Neural crest cell (in vitro differentiated cells): ENCODE measurements at places on chromosomes 6 and 20. TPM values are rescaled to one million over a fixed set of nuclear protein-coding genes. Genes with fewer than 3 reads are reported as not detected.

DNA sequence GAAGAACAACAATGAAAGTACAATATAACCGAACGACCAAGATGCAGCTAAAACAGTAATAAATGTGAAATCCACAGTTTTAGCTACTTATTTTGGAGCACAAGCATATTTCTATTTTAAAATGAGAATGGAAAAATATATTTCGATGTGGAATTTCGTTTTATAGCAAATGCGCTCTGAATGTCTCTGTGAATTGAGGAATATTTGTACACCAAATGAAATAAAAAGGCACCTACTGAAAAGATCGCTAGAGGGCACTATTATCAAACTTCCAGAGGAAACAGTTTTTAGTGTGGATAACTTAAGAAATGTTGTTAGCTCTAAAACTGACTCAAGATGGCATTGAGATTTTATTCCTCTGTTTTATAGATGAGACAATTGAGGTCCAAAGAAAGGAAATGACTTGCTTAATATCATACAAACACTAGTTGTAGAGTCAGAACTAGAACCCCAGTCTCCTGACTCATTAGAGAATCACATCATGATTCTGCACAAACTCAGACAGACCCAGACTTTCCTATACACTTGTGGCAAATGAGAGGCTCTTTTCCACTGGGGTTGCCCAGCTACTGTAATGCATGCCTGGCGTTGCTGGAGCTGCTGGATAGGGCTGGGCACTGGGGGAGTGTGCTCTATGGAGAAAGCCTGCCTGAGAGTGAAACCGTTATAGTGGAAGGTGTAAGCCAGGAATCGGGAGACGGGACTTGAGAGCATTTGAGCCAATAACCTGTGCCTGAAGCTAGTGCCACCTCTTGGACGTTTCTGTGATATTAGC, 51.9 kb downstream of the GCLC start:
- H3K36me3 ChIP-seq, result peaks cover 1% of the 10 kb centered on the region
- peaks cover 3% of the 10 kb centered on the region for H3K4me1 ChIP-seq
- no peak for DNase-seq
- H3K27ac ChIP-seq, result no peak overlapping the region

DNA sequence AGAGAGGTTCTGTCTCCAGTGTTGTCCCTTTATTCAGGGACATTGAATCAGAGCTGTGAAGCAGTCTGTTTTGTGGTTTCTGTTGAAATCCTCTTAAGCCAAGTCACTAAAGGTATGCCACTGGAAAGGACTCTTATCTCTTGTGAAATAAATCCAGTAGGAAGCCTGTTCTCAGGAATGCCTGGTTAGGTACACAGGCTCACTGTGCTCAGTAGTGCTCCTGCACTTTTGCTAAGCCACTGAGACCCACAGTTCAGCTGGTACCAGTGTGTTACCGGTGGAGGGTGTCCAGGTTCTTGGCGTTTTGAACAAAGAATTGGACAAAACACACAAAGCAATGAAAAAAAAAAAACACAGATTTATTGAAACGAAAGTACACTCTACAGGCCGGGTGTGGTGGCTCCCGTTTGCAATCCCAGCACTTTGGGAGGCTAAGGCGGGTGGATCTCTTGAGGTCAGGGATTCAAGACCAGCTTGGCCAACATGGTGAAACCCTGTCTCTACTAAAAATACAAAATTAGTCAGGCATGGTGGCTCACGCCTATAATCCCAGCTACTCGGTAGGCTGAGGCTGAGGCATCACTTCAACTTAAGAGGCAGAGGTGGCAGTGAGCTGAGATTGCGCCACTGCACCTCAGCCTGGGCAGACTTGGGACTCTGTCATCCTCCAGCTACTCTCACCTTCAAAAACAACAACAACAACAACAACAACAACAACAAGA, 186.1 kb downstream of the JARID2 start:
- peaks cover 2% of the 10 kb centered on the region for H3K36me3 ChIP-seq

DNA sequence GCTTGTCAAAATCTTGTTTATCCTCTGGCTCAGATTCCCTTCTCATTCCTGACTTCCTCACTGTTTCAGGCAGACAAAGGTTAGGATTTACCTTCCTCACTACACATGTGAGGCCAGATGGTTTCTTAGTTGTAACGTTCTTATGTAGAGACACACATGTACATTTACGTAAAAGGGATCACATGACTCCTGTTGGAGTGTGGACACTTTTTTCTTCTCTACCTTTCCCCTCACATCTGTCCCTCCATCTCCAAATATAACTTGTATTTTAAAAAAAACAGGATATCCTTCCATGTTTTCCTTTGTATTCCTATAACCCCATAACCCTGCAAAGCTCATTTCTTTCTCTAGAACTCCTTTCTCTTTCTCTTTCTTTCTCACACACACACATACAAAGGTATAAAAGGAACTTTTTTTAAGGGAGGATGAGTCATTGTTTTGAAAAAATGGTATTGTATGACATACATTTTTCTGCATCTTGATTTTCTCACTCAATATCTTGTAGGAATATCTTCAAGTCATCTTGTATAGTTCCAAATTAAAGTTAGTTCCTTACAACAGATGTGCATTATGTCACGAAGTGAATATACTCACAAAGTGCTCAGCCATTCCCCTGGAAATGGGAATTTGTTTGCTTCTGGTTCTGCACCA, 78.2 kb upstream of the SULF2 start:
- H3K4me3 ChIP-seq, result no peak overlapping the region
- no peaks in the 10 kb centered on the region for H3K27me3 ChIP-seq
- no peaks in the 10 kb centered on the region for H3K4me1 ChIP-seq
- no peaks in the 10 kb centered on the region for H3K36me3 ChIP-seq

DNA sequence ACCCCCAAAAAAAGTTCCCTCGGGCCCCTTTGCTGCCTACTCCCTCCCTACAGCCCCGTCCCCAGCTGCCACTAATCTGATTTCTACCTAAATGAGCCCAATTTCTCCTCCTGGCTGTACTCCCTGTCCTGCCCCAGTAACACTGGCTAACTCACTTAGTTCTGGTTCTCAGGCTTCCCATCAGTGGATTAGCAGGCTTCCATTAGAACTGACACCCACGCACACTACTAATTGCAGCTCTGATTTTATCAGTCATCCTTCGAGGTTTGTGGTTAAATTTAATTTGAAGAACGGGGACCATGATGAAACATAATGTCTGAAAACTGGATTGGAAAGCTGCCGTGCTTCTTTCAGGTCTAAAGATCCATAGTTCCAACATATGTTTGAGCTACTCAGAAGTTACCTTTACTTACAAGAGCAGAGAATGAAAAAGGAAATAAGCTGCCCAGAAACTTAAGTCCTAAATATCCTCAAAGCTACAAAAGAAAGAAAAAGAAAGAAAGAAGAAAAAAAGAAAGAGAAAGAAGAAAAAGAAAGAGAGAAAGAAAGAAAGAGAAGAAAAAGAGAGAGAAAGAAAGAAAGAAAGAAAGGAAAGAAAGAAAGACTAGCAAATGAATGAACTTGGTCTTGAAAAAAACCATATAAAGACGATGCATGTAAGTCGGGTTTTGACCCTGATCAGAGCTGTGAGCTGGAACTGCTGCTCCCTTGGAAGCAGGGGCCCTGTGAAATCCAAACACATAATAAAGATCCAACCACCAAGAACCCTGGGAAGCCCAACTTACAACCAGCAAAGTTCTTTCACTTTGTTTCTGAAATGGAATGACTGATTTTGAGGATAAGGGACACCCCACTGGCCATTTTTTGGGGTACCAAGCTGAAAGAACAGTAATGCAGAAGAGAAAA, 51.7 kb downstream of the CNKSR3 start:
- H3K27ac ChIP-seq, result no peak overlapping the region
- no peaks in the 10 kb centered on the region for H3K27me3 ChIP-seq
- no peak for DNase-seq
- H3K4me1 ChIP-seq, result peaks cover 23% of the 10 kb centered on the region
- H3K4me3 ChIP-seq, result no peak overlapping the region

GRCh38 chr6:25279748-25280343, 672 bp downstream of the CARMIL1 start:
- H3K36me3 ChIP-seq, result no peaks in the 10 kb centered on the region
- peaks cover 5% of the 10 kb centered on the region for H3K27me3 ChIP-seq
- peak overlapping the region; percentile 94 for H3K4me3 ChIP-seq
- H3K27ac ChIP-seq, result no peak overlapping the region

Gene RPN2
- 196 and 203 TPM in 2 replicates for total RNA-seq

DNA sequence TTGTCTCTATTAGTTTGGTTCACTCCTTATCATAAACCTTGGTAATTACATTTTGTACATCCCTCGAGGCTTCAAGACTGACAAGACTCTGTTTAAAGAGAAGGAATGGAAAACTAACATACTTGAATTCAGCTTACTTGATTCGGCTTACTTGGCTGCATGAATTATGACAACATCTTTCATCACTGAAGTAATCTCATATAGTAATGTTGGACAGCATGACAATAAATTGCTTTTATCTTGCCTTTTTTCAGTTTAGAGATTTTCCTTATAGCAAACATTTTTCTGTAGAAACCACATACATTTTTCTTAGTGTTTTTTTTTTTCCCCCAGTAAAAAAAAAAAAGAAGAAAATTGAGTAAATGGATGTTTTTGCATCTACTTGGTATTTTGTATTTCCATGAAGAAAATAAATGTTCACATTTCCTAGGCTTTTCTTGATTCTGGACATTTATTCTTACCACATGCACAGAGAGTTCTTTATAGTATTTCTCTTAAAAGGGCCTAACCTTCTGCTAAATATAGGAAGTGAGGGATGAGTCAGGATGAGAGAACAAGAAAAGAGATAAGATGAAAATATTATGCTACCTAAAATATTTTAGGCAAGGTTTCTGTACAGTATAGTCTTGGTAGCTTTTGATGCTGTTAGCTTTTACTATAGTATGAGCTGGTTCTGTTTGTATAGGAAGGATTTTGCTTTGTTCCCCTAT, 101.0 kb upstream of the HDGFL1 start:
- H3K4me3 ChIP-seq, result no peak overlapping the region
- no peaks in the 10 kb centered on the region for H3K27me3 ChIP-seq
- no peak for DNase-seq
- peaks cover 10% of the 10 kb centered on the region for H3K36me3 ChIP-seq

DNA sequence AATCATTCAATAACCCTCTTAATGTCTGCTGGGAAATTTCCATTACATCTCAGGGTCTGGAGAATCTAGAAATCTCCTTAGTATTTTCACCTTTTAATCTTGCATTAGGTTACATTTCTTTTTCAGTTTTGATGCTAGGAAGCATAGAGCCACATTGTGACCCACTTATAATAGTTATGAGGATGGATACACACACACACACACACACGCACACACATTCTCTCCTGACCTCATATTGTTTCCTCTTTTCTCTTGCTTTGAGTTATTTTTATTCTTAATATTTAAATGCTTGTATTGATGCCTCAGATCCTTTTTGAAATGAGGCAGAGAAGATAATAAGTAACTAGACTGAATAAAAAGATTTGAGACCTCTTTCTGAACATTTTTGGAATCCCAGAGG, 128.4 kb downstream of the KLHL32 start:
- DNase-seq, result no peak
- H3K36me3 ChIP-seq, result no peaks in the 10 kb centered on the region
- H3K4me3 ChIP-seq, result no peak overlapping the region
- H3K27me3 ChIP-seq, result peaks cover 3% of the 10 kb centered on the region
- H3K27ac ChIP-seq, result no peak overlapping the region
- H3K4me1 ChIP-seq, result peaks cover 11% of the 10 kb centered on the region

Gene EYS
- 0.40 and 0.48 TPM in 2 replicates for total RNA-seq

GRCh38 chr20:3804254-3804751, 8.2 kb downstream of the CDC25B start:
- no peak overlapping the region for H3K27ac ChIP-seq
- peaks cover 16% of the 10 kb centered on the region for H3K36me3 ChIP-seq
- no peaks in the 10 kb centered on the region for H3K27me3 ChIP-seq
- DNase-seq, result no peak

DNA sequence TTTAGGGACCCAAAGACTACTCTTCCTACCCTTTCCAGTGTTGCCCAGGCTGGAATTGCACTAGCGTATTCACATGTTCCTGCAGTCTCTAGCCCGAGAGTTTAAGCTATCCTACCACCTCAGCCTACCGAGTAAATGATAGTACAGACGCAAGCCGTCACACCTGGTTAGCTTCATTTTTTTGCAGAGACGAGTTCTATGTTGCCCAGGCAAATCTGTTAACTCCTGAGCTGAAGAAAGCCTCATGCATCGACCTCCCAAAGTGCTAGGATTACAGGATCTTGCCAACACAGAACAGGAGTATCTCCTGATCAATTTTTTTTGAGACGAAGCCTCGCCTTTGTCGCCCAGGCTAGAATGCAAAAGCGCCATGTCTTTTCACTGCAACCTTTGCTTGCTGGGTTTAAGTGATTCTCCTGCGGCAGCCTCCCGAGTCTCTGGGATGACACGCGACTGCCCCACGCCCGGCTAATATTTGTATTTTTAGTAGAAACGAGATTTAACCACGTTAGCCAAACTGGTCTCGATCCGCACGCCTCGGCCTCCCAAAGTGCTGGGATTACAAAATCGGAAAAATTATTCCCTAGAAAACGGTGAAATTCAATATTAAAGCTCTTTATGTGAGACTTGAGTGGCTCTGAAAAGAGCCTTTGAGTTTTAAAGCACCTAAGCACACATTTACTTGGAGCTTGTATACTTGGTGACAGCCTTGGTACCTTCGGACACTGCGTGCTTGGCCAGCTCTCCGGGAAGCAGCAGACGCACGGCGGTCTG, 128.5 kb downstream of the HFE start:
- peaks cover 33% of the 10 kb centered on the region for H3K4me1 ChIP-seq
- H3K4me3 ChIP-seq, result no peak overlapping the region
- DNase-seq, result no peak
- H3K27ac ChIP-seq, result no peak overlapping the region

DNA sequence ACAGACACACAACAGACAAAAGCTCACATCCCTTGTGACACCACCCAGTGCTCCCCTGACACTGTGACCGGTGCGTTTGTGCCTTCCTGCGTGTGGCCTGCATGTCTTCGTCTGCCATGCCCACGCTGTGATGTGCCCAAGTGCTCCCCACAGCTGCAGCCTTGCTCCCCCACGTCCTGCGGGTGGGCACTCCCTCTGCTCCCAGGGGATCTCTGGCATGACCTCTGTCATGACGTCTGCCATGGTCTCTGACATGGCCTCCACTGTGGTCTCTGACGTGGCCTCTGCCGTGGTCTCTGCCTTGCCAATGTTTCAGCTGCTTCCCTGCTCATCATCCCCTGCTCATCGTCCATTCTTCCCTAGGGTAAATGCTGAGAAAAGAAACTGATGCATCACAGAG, 200.9 kb downstream of the DLL1 start:
- peaks cover 8% of the 10 kb centered on the region for H3K4me1 ChIP-seq
- H3K27me3 ChIP-seq, result peaks cover 57% of the 10 kb centered on the region
- H3K27ac ChIP-seq, result no peak overlapping the region
- H3K36me3 ChIP-seq, result no peaks in the 10 kb centered on the region

- H3K36me3 ChIP-seq, result no peaks in the 10 kb centered on the region
- no peaks in the 10 kb centered on the region for H3K27me3 ChIP-seq
- peak overlapping the region; percentile 56 for H3K4me3 ChIP-seq
Observed at GRCh38 chr20:11686195-11686594, 231.5 kb upstream of the BTBD3 start.

Gene OOEP
- total RNA-seq, result not detected in 2 replicates

- peak overlapping the region; percentile 75 for H3K27ac ChIP-seq
- H3K4me3 ChIP-seq, result no peak overlapping the region
- DNase-seq, result no peak
Observed at GRCh38 chr6:43120944-43121913, 45.1 kb downstream of the PTK7 start.

GRCh38 chr20:55557191-55557590, 448.1 kb downstream of the CBLN4 start:
- no peaks in the 10 kb centered on the region for H3K36me3 ChIP-seq
- H3K27ac ChIP-seq, result no peak overlapping the region
- no peak for DNase-seq
- H3K4me1 ChIP-seq, result no peaks in the 10 kb centered on the region

Gene PEDS1
- total RNA-seq, result 26.1 and 29.1 TPM in 2 replicates
